Stimulated activated CD8-positive, alpha-beta memory T cell treated with anti-CD3 and anti-CD28 coated beads, Interleukin-7, amount 100 ng/mL, for 1 hour (primary cell): ENCODE measurements at places on chromosomes 12 and 14.

DNA sequence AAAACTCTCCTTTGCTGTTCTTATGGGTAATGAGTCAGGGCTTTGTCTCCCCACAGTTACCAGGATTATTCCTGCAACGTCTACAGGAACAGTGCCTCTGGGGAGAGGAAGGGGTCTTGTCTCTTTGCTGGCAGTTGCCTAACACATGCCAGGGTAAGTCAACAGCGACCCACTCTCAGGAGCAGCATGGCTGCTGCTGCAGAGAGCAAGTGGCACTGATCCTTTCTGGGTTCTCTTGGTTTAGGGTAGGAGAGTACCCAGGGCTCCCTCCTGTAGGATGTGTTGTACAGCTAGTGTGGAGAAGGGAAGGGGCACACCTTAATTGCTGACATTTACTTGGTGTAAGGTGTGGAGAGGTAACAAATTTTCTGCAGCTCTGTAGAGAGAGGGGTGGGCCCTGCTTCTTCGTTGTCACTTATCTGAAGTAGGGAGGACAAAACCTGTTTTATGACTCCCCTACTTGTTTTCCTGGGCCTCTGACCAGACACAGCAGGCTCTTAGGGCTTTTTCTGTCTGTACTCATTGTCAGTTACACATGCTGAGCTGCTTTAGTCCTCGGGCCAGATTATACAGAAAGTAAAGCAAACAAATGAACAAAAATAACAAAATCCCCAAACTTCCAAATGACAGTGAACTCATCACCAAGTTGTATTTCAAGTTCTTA, 168.2 kb downstream of the ACSS3 start:
- no peak for DNase-seq

GRCh38 chr12:116064493-116064892, 213.0 kb downstream of the MED13L start:
- DNase-seq, result no peak

DNA sequence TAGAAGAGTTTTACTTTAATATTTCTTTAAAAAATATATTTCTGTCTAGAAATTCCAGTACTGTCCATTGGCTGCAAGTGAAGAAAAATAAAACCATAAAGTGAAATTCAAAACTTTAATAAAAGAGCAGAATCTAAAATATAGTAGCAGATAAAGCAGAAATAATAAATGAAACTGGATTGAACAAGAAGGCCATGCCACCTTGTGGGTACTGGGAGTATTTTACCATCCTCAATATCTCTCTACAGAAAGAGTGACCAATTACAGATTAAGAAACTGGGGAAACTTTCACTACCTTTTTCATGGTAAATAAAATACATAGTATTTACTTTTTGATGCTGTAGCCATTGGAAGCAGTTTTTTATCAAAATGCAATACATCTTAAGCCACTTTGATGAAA, 220.5 kb downstream of the BCAT1 start:
- no peak for DNase-seq

- DNase-seq, result no peak
Observed at GRCh38 chr12:18567787-18568186, 170.0 kb downstream of the PLCZ1 start.

DNA sequence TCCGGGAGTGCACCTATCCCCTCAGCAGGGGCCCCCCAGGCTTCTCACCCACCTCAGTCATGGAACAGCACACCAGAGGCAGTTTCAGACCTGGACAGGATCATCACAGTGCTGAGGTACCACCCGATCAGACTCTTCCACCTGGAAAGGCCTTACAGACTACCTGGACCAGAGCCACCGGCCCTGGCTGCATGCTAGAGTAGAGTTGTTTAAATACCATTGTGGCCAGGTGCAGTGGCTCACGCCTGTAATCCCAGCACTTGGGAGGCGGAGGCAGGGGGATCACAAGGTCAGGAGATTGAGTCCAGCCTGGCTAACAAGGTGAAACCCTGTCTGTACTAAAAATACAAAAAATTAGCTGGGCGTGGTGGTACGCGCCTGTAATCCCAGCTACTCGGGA, 61.5 kb downstream of the TSPAN11 start:
- DNase-seq, result no peak
